HepG2 (cell line): ENCODE measurements at places on chromosomes 16 and 17. TPM values are rescaled to one million over a fixed set of nuclear protein-coding genes. Genes with fewer than 3 reads are reported as not detected.

- DNase-seq = peak; percentile 27
- H3K36me3 ChIP-seq = no peaks in the 10 kb centered on the region
- no peaks in the 10 kb centered on the region for H3K27me3 ChIP-seq
- H3K27ac ChIP-seq = peak overlapping the region; percentile 1
- H3K4me3 ChIP-seq = no peak overlapping the region
Measured at GRCh38 chr17:82859431-82860403, 19.9 kb upstream of the ZNF750 start.

- no peak for DNase-seq
- peaks cover 25% of the 10 kb centered on the region; the same call in 2 of the 3 replicates for H3K27me3 ChIP-seq
- H3K36me3 ChIP-seq = no peaks in the 10 kb centered on the region
- H3K4me3 ChIP-seq = no peak overlapping the region
- no peak overlapping the region for H3K27ac ChIP-seq
- peaks cover 13% of the 10 kb centered on the region for H3K4me1 ChIP-seq
Measured at GRCh38 chr17:199806-200545, 18.5 kb upstream of the DOC2B start.

DNA sequence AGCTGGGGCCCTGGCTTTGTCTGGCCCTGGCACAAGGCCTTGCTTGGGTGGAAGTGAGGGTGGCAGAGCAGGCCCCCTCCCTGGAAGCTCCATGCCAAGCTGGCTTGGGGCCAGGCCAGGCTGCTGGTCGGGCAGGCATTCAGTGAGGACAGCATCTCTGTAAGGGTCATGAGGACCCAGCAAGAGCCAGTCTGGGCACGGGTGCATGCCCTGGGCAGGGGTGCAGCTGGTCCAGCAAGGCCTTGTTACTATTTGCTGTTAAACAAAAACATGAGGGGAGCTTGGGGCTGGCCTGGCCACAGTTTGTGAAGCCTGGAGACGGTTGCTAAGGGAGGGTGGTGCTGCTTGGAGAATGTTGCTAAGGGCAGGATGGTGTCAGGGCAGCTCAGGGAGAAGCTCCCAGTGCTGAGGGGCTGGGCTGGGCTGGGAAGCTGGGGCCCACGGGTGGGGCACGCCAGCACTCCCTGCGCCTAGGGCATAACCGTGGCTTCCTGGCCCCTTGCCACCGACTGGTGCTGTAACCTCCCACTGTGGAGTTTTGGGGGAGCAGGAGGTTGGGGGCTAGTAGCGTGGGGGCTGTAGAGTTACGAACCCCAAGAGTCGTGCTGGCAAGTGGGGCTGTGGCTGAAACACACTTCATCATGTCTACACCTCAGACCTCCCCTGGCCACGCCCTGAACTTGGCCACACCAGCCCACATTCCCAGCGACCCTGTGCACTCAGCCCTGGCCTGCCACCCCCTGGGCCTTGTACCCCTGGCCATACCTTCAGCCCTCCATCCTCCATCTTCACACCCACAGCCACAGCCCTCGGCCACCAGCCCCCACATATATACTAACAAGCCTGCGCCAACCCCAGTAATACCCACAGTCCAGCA lies 1.6 kb downstream of the TPPP3 start:
- peaks cover 33% of the 10 kb centered on the region for H3K4me1 ChIP-seq
- no peak for DNase-seq
- H3K4me3 ChIP-seq = no peak overlapping the region
- H3K27ac ChIP-seq = no peak overlapping the region
- no peaks in the 10 kb centered on the region for H3K36me3 ChIP-seq
- H3K27me3 ChIP-seq = peaks cover 80% of the 10 kb centered on the region

DNA sequence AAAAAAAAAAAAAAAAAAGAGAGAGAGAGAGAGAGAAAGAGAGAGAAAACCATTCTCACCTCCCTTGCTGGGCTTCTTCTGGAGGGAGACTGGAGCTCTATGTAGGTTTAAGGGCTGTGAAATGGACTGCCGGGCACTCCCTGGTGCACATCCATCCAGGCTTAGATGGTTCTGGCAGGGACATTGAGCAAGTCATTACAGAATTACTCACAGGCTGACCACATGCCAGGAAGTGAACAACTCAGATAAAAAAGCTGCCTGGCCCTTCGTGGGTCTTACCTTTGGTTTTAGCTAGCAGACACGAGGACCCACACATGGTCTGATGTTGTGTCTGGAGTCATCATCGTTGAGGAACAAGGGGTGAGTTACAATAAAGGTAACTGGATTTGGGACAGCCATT lies 847.4 kb upstream of the EEF2KMT start:
- no peak for DNase-seq
- H3K27ac ChIP-seq = no peak overlapping the region
- no peaks in the 10 kb centered on the region for H3K27me3 ChIP-seq
- no peaks in the 10 kb centered on the region for H3K4me1 ChIP-seq

DNA sequence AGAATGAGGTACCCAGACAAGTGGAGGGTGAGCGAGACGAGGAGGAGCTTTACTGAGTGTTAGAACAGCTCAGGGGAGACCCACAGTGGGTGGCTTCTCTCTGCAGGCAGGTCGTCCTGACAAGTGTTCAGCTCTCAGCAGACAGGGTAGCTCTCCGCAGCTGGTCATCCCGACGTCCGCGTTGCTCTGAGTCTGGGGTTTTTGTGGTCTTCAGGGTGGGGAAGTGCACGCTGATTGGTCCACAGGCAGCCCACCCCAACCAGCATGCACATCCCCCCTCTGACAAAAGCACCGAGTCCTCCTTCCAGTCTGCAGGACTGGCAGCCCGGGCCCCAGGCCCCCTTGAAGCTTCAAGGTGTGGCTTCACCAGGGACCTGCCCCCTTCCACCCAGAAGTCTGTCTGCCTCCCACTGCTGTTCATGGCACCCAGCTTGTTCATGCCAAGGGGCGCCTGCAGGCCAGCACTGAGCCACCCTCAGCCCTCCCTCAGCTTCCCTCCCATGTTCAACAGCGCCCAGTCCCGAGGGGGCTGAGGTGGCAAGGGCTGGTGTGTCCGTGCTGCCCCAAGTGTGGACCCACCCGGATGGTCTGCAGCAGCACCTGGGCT lies 19.9 kb upstream of the WDR45B start:
- no peak overlapping the region for H3K27ac ChIP-seq
- H3K27me3 ChIP-seq = no peaks in the 10 kb centered on the region
- H3K36me3 ChIP-seq = no peaks in the 10 kb centered on the region
- H3K4me1 ChIP-seq = peaks cover 17% of the 10 kb centered on the region
- no peak for DNase-seq

- H3K27me3 ChIP-seq = peaks cover 28% of the 10 kb centered on the region
- H3K4me1 ChIP-seq = peaks cover 12% of the 10 kb centered on the region
- peak overlapping the region; percentile 36 for H3K4me3 ChIP-seq
- DNase-seq = no peak
- H3K27ac ChIP-seq = no peak overlapping the region
Measured at GRCh38 chr16:68469796-68470460, 21.6 kb upstream of the SMPD3 start.

GRCh38 chr17:57536289-57536688 lies 208.8 kb downstream of the CCDC182 start:
- peak overlapping the region; percentile 89 for H3K27ac ChIP-seq
- no peaks in the 10 kb centered on the region for H3K27me3 ChIP-seq
- no peak for DNase-seq
- no peak overlapping the region for H3K4me3 ChIP-seq

The SALL1 gene
- total RNA-seq = 12.3 and 18.5 TPM in 2 replicates

The QRICH2 gene
- 2.7 and 3.7 TPM in 2 replicates for total RNA-seq

The ST6GALNAC1 gene
- not detected in 2 replicates for total RNA-seq

The CD300E gene
- not detected in 2 replicates for total RNA-seq
